Dorsolateral prefrontal cortex (tissue), 122 donors: ENCODE measurements at places on chromosomes 2 and 18.

DNA sequence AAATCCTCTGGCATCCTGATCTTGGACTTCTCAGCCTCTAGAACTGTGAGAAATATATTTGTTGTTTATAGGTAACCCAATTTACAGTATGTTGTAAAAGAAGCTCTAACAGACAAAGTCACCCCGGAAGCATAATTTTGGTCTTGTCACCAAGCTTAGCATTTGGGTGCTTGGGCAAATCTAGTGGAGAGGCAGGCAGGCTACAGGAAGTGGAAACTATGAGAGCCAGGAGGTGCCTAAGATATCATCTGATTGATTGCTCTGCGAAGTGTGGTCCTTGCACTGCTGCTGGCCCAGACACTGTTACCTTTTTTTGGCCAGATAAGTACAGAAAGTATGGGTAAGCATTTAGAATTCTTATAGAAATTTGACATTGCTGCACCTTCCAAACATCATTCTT lies 102.9 kb downstream of the CDC42EP3 start:
- DNase-seq: no peak

DNA sequence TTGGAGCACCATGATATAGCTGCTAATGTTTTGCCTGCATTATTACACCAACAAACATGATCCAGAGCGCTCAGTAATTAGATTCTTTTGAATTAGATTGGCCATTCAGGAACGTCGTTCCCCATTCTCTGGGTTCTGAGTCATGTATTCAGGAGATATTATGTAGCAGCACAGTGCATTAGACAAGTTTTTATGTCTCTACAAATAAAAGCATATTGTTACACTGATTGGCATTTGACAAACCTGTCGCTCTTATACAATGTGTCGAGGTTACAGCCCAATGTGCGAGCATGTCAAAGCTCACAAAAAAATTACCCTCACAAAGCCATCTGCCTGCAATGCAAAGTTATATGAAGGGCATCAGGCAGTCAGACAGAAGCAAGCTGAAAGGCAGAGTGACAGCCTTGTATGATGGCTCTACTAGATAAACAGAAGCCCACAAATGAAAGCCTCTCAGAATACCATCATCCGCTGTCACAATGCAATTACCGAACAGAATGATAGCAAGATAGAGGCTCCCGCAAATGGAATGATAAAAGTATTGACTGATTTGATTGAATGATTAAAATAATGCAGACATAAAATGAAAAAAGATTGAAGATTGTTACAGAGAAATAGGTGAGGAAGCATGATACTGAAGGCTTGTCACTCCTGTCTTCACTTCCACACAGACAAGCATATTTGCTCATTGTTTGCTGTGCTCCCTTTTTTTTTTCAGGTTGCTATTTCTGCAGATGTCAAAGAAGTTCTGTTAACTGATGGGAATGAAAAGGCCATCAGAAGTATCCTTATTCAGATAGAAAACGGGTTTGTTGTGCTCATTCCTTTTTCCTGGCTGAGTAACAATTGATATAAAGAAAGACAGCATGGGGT lies 234.6 kb upstream of the SIX3 start:
- DNase-seq: no peak

DNA sequence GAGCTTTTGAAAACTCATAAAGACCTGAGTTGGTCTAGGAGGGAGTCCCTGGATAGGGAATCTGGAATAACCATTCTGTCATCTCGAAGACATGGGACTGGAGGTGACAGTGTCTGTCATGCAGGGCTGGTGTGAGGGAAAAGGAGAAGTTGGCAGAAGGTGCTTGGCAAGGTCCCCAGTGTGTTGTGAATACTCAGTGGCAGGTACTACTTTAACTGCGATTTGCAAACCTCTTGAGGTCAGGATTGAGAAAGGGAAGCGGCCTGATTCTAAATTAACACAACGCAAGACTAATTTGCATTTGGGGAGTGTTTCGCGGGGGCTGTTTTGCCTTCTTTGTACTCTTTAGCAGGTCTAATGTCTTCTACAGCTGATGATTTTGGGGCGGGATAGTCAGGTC lies 77.0 kb upstream of the TMEM200C start:
- no peak for DNase-seq

DNA sequence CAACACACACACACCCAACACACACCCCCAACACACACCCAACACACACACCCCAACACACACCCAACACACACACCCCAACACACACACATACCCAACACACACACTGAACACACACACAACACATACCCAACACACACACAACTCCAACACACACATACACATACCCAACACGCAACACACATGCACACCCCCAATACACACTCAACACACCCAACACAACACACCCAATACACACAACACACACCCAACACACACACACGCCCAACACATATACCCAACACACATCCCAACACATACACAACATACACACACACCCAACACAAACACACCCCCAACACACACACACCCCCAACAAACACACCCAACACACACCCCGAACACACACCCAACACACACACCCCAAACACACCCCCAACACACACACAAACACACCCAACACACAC lies 8.2 kb upstream of the STK25 start:
- no peak for DNase-seq

- no peak for DNase-seq
Observed at GRCh38 chr2:70035344-70035844, 51.9 kb upstream of the PCBP1 start.
